ENCODE measurements at places on chromosomes 5 and 9. TPM values are rescaled to one million over a fixed set of nuclear protein-coding genes. Genes with fewer than 3 reads are reported as not detected.

- DNase-seq, result no peak
Observed at GRCh38 chr9:72012646-72013045, 47.8 kb downstream of the C9orf57 start.

- no peak for DNase-seq
Observed at GRCh38 chr5:148747536-148747906, 78.9 kb upstream of the ADRB2 start.

DNA sequence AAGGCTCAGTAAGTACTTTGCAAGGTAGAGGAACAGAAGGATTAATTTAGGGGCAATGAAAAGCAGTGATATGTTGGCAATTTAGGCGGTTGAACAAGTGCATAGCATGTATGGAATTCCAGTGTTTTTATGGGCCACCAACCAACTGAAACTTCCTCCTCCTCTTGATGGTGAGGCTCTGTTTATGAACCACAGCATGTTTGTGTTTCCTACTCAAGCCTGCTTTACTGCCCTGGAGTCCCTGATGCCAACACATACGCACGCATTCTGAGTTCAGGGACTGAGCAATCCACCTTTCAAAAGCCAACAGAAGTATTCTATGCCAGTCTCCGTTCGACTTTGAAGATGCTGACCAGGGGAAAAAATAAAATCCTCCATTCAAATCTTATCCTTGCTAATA lies 417.5 kb downstream of the EFNA5 start:
- DNase-seq, result no peak

GRCh38 chr9:3193791-3194190 lies 332.0 kb downstream of the RFX3 start:
- no peak for DNase-seq

- DNase-seq, result no peak
Observed at GRCh38 chr9:20403346-20403745, 219.0 kb downstream of the MLLT3 start.

The ST8SIA4 gene
- total RNA-seq, result 7.2 TPM

The SMIM15 gene
- total RNA-seq, result 48.2 TPM
